Activated T-helper 9 cell treated with anti-CD3 and anti-CD28 coated beads, Interleukin-2, amount 50 U/mL, for 16 hours (primary cell): ENCODE measurements at places on chromosomes 6 and 20.

- no peak for DNase-seq
These were observed 41.7 kb upstream of the NAA20 start for GRCh38 chr20:19975436-19975799.

GRCh38 chr20:973785-974194 is 28.3 kb downstream of the RSPO4 start:
- no peak for DNase-seq

GRCh38 chr20:6178537-6178936 is 55.7 kb upstream of the FERMT1 start:
- no peak for DNase-seq

GRCh38 chr20:25296094-25297093 is 48.5 kb downstream of the PYGB start:
- DNase-seq, result no peak

- no peak for DNase-seq
These were observed 12.0 kb downstream of the KCNK5 start for GRCh38 chr6:39217177-39217864.
